Foreskin keratinocyte (primary cell): ENCODE measurements at places on chromosomes 4 and X. TPM values are rescaled to one million over a fixed set of nuclear protein-coding genes. Genes with fewer than 3 reads are reported as not detected.

FMR1NB gene
- not detected in 2 replicates for total RNA-seq

GPR143 gene
- 1.2 and 1.3 TPM in 2 replicates for total RNA-seq

WDR1 gene
- 383 and 394 TPM in 2 replicates for total RNA-seq

UCP1 gene
- not detected in 2 replicates for total RNA-seq

PPARGC1A gene
- total RNA-seq = not detected in 2 replicates

ATOH1 gene
- total RNA-seq = not detected in 2 replicates

TBC1D1 gene
- total RNA-seq = 74.8 and 83.4 TPM in 2 replicates
